Choroid plexus epithelial cell (primary cell): ENCODE measurements at places on chromosomes 3 and 15.
A peak's percentile ranks its signal among the peaks of the same experiment; 100 is the strongest.

DNA sequence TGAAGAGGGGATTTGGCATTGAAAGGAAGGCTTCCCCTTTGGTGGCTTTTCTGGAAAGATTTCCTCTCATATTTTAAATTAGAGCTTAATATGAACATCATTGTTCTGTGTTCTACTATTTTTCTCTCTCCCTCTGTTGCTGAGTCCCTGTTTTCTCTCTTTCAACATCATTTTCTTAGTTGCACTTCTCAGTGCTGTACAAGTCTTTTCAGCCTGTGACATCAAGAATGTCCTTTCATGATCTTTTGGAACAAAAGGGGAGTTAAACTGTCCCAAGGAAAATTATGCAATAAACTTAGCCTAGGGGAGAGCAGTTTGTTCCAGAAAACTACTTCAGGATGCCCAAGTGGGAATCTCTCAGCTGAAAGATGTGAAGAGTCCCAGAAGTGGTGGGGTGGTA is 325.1 kb downstream of the IL20RB start:
- DNase-seq, result no peak

DNA sequence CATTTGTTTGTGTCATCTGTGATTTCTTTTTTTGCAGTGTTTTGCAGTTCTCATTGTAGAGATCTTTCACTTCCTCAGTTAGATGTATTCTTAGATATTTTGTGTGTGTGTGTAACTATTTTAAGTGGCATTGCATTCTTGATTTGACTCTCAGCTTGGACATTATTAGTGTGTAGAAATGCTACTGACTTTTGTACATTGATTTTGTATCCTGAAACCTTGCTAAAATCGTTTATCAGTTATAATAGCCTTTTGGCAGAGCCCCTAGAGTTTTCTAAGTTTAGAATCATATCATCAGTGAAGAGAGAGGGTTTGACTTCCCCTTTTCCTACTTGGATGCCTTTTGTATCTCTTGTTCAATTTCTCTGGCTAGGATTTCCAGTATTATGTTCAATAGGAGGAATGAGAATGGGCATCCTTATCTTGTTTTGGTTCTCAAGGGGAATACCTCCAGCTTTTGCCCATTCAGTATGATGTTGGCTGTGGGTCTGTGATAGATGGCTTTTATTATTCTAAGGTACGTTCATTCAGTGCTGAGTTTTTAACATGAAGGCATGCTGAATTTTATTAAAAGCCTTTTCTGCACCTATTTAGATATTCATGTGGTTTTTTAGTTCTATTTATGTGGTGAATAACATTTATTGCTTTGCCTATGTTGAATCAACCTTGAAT is 211.7 kb downstream of the MBNL1 start:
- no peak for DNase-seq

DNA sequence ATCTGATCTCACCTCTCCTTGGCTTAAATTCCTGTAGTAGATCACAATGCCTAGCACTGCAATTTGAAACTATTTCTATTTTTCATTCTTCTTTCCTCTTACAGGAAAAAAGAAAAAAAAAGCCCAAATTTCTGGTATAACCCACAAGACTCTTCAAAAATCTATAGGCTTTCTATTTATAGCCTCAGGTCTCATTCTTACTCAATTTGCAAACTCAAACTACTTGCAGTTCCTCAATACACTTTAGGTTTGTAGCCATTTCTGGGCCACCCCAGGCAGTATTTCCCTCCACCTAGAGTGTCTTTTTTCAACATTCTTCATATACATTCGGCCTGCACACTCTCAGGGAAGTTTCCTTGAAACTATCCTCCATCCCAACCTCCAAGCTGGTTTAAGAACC is 169.0 kb downstream of the TBC1D5 start:
- no peak for DNase-seq

GRCh38 chr3:13501521-13501920 is 21.4 kb downstream of the HDAC11 start:
- DNase-seq, result no peak

GRCh38 chr3:13136426-13136825 is 63.2 kb upstream of the IQSEC1 start:
- no peak for DNase-seq

- DNase-seq, result peak; percentile 81
Observed at GRCh38 chr15:52261498-52262242, 33.9 kb downstream of the MYO5C start.

- DNase-seq, result no peak
Observed at GRCh38 chr3:158058495-158059130, 47.6 kb downstream of the SHOX2 start.

DNA sequence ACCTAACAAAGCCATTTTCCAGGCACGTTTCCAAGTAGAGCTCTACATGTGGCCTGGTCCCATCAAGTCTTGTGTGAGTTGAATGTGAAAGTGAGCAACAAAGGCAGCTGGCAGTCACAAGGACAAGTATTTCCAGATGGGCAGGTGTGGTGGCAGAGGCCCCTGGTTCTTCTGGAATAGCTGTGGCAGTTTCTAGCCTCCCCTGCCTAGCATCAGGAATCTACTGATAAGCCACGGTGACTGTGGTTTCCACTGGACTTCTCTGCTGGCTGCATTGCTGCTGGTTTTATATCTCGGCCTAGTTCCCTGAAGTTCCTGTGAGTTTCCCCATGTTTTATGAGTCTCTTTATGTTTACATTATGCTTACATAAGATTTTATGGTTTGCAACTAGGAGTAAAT is 117.7 kb downstream of the GOLIM4 start:
- DNase-seq, result no peak

DNA sequence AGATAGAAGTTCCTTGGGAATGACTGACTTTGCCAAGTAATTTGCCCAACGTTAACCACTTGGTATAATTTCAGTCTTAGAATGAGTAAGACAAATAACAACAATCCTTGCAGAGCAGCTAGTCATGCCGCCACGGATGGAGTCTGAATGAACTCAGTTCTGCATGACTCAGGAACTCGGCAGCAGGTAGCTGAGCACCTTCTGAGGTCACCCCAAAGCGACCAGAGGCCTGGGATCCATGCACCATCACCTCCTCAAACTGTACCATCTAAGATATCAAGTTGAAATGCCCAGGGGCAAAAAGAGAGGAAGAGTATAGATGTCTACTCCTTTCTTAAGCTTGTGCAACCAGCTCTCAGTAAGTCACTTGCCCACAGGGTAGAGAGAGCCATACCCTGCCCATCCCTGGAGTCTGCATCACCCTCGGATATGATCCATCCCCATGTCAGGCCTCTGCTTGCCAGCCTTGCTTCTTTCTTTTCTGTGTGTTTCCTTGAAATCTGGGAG is 8.5 kb upstream of the CDCP1 start:
- DNase-seq, result peak; percentile 35

- DNase-seq, result no peak
Observed at GRCh38 chr3:123373474-123373987, 75.4 kb downstream of the ADCY5 start.

GRCh38 chr15:80485370-80486164 is 81.4 kb downstream of the ARNT2 start:
- no peak for DNase-seq

DNA sequence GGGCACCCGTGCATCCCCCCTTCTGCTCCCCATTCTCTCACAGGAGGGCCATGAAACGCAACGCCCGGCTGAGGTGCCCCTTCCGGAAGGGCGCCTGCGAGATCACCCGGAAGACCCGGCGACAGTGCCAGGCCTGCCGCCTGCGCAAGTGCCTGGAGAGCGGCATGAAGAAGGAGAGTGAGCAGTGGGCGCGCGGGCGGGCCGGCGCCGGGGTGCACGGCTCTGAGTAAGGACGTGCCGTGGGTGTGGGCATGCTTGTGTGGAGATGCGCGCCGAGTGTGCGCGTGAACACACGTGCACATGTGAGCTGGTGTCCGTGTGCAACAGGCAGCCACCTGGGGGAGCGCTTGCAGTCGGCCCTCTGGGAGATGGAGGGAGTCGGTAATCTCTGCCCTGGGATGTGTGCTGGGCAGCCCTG is 28.1 kb downstream of the NR1I2 start:
- peak; percentile 30 for DNase-seq

DNA sequence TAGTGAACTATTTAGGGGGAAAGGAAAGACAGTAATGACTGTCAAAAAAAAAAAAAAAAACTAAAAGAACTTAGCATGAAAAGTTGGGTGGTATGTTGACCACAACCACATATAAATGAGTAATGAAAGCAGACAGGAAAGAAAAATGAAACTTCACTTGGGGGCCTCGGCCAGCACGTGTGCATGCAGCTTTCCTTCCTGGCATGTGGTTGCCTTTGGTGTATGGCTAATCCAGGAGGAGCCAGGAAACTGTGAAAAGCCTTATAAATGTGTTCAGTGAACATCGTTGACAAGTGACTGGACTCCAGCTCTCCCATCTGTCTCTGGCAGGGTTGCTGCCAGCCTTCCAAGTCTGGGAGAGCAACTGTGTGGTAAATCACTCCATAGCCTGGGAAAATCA is 195.1 kb downstream of the DTWD1 start:
- peak; percentile 71 for DNase-seq

DNA sequence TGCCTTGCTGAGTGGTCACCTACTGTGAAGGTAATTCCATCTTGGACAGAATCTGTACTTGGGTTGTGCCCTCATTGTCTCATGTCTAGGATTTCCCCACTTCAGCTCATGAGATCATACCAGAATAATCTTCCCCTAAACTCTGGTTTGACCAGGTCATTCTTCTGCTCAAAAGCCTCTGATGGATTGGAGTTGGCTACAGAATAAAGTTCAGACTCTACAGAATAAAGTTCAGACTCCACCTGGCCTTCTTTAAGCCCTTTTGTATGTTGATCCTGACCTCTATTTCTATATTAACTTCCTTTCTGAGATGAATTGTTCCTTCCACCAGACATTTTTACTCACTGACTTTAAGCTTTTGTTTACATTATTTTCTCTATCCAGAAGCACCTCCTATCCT is 6.4 kb upstream of the GLCE start:
- DNase-seq, result peak; percentile 53

- DNase-seq, result no peak
Observed at GRCh38 chr3:98892263-98892662, 9.2 kb downstream of the DCBLD2 start.

DNA sequence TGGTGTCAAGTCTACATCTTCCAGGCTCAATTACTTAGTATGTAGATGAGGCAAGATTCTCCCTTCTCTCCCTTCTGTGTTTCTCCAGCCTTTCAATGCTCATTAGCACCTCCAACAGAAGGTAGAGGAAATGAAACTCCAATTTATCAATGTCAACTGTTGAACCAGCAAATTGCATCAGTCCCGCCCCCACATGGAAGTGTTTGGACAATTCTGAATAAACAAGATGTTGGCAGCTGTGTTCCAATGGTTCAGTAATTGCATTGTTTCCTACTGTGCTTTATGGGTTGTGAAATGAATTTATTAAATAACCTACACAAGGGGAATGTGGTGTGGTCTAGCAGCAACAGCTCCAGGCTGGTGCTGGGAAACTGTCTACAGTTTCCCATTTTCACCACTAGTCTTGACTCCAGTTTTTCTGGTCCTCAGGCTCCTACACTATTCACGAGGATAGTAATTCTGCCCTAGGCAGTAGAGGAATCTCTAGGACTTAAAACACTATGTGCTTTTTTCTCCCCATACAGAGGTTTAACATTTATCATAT is 91.9 kb downstream of the MB21D2 start:
- peak; percentile 60 for DNase-seq

DNA sequence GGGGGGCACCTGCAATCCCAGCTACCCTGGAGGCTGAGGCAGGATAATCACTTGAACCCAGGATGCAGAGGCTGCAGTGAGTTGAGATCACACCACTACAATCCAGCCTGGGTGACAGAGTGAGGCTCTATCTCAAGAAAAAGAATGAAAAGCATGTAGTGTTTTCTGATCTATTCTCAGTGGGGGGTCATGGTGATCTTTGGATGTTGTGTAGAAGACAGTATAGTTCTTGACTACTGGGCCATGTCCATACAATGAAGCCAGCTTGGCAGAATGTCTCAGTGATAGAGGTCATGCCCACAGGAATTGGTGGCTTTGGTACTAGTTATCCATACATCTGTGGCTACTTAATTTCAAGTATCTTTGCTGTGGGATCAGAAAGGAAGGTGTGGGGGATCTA is 26.8 kb upstream of the NANOGP8 start:
- DNase-seq, result peak; percentile 4

DNA sequence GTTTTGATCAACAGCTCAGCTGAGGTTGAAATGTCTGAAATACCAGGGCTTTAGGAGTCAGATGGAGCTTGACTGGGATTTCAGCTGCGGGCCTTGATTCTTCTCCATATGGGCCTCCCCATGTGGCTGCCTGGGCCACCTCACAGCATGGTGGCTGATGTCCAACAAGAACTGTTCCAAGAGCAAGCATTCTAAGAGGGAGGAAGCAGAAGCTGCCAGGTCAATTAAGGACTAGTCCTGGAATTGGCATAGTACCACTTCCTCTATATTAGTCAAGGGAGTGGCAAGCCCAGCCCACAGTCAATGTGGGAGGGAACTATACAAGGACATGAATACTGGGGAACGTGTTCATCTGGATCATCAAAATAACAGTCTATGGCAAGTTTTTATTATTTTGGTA is 181.7 kb upstream of the ANKRD28 start:
- DNase-seq, result no peak

- peak; percentile 97 for DNase-seq
Observed at GRCh38 chr15:75104804-75105557, 81.6 kb downstream of the PPCDC start.

- DNase-seq, result peak; percentile 22
Observed at GRCh38 chr15:68097029-68097428, 42.9 kb downstream of the PIAS1 start.

DNA sequence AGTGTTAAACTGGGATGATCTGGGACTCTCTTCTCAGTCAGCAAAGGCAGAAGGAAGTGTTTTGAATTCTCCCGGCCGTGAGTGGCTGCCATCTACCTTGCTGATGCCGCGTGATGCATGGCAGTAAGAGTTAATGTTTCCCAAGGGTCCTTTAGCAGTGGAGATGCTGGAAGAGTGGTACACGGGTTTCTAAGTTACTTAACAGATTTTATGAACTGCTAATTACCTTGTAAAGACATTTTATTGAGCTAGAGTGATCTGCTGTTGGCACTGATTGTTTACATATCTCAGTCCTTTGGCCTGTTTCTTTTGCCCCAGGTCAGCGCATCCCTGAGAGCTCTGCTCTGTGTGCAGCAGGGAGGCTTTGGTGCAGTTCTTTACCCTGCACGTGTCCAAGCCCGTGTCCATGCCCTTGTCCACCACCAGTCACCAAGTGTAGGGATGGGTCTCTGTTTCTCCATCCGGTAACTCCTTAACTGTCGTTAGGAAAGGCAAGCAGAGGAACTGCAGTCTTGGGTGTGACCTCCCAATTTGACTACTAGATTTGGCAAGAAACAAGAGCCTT is 172.3 kb downstream of the SLCO3A1 start:
- DNase-seq, result no peak

DNA sequence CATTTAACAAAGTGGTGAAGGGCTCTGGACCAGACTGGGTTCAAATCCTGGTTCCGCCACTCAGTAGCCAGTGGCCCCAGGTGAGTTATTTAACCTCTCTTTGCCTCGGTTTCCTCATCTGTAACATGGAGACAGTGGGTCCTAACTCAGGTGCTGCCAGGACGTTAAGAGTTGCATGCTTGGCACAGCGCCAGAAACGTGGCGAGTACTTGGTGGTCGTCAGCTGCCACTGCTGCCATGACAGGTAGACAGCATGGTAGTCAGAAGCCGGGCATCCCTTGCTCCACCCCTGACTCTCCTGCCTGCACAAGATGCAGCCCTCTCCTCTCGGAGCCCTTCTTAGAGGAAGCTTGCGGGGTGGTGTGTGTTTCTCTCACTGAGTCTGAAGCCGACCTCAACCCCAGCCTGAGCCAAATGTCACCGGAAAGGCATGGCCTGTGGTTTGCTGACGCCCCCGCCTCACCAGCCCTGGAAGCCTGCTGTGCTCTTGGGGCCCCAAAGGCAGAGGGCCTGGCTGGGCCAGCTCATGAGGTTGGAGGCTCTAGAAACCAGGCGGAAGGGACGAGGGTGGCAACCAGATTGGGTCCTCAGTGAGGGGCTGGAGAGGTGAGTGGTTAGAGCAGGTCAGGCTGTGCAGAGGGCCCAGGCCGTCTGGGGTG is 160.8 kb upstream of the TLE3 start:
- DNase-seq, result no peak
